Anterior cingulate cortex (tissue), 58 donors: ENCODE measurements at places on chromosomes 4 and X.

GRCh38 chrX:29397506-29397905, 810.3 kb downstream of the IL1RAPL1 start:
- no peak for DNase-seq

- no peak for DNase-seq
These were observed 10.7 kb downstream of the SEPTIN6 start for GRCh38 chrX:119682019-119682989.

DNA sequence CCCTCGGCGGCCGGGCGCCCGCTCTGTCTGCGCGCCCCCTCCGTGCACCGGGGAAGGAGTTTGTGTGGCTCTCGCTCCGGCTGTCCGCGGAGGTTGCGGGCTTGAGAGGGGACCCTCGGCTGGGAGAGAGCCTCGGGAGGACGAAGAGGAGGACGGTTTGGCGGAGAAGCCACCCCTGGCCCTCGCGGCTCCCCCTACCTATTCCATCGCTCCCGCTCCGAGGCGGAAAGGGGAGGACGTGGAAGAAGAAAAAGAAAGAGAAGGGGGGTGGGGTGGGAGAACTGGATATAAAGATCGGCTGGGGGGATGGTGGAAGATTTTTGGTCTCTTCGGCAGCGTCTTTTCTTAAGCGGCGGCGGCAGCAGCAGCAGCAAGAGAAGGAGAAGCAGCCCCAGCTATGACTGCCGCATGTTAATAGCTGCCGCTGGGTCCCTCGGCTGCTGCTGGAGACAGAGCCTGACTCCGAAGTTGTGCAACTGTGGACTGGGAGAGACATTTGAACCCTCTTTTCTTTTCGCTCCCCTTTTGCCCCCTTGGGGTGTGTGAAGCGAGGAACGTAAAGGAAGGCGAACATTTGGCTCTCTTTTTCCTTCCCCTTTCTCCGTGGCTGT, 895 bp downstream of the ADGRL3 start:
- peak; percentile 40 for DNase-seq

- DNase-seq = no peak
These were observed 63.4 kb upstream of the TMEM164 start for GRCh38 chrX:109939498-109939897.

GRCh38 chrX:41449615-41450014, 2.5 kb downstream of the NYX start:
- no peak for DNase-seq

- no peak for DNase-seq
These were observed 13.9 kb upstream of the GABRB1 start for GRCh38 chr4:47017494-47017893.

- DNase-seq = no peak
These were observed 75.4 kb downstream of the FBXW7 start for GRCh38 chr4:152460488-152460887.

DNA sequence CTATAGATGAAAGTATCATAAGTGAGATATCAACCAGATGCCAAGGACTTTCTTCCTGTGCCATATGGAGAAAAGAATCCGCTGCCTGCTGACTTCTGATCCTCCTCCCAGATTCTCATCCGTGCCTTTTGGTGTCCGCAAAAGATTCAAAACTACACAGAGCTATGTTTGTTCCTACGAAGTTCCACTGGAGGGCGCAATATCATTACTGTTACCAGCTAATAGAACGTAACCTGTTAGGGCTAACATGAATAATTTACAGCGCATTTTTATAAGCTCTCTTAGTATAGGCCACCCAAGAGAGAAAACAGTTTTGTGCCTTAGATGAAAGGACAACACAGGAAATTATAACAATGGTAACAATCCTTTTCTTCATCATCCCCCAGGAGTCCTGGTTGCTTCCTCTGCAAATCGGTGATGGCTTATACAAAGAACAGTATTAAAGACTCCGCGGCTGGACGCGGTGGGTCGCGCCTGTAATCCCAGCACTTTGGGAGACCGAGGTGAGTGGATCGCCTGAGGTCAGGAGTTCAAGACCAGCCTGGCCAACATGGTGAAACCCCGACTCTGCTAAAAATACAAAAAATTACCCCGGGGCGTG, 22.8 kb upstream of the CENPVL3 start:
- DNase-seq = no peak

DNA sequence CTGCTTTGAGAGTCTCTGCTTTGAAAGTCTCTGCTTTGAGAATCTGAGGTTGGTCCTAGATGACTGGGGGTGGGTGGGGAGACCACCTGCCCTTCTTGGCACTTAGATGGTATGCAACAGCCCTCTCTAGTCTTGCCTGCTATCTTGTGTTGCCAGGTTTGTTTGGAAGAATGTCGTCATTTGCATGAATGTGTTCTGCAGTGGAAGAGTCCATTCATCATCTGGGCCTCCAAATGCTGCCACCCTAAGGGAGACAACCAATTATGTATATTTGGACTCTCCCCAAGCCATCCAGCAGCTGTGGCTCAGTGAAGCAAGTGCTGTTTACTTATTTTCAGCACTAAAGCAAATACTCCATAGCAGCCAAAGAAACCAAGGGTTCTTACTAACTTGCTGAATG, 44.6 kb upstream of the TRPC5OS start:
- peak; percentile 0 for DNase-seq

DNA sequence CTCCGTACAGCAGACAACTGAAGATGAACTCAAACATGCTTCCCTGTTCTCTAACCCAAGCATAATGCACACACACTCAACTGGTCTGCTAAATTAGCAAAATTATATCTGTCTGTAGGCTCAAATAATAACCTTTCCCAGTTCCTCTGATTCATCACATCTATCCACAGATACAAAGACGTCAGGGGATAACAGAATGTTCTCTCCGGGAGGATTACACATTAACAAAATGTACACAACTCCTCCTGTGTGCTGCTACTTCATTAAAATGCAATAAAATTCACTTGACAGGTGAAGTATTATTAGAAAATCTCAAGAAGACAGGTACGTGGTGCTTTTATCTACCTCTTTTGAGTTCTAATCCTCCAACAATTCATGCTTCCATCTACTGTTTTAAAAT, 57.4 kb downstream of the FAT1 start:
- no peak for DNase-seq

DNA sequence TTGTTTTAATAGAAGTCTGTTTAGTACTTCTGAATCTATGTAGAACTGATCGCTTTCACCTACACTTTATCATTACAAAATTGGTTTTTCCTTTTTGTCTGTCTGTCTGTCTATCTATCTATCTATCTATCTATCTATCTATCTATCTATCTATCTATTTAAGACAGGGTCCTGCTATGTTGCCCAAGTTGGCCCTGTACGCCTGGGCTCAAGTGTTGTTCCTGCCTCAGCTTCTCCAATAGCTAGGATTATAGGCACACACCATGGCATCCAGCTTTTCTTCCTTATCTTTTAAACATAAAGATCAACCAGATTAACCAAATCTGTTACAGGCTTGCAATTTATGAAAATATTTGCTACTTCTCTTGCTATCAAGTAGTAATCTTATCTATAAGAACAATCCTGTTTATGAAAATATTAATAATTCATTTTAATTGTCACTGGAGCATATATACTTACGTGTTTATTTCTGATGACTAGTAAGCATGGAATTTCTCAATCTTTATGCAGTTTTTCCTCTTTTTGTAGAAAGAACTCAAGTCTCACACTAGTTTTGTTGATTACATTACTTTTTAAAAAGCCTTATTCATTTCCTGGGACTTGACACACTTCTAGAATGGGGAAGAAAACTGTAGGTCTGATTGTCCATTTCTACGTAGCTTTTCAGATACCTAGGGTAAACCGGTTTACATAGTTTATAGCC, 24.5 kb downstream of the KIAA0232 start:
- DNase-seq = no peak

- DNase-seq = no peak
These were observed 164.8 kb downstream of the AASDH start for GRCh38 chr4:56222514-56222913.
